ENCODE measurements at places on chromosomes 12 and 14.

GRCh38 chr12:3117144-3117581, 40.0 kb downstream of the TSPAN9 start:
- DNase-seq: no peak

DNA sequence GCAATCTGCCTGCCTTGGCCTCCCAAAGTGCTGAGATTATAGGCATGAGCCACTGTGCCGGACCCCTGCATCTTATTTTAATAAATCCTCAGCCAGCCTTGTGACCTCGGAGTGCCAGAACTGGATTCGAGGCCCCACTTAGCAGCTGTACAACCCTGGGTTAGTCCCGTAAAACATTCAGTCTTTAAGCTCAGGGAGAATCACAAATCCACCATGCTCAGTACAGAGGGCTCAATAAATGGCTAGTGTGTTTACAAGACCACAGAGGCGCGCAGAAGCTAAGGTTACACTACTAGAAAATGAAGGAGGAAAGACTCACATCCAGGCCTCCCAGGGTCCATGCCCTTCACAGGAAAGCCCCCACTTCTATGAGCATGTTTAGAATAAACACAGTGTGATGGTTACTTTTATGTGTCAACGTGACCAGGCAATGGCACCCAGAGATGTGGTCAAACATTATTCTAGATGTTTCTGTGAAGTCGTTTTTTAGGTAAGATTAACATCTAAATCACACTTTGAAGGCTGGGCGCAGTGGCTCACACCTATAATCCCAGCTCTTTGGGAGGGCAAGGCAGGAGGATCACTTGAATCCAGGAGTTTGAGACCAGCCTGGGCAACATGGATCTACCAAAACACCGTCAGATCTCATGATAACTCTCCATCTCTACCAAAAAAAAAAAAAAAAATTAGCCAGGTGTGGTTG, 55.3 kb downstream of the CLMN start:
- no peak for DNase-seq

- DNase-seq: no peak
These were observed 26.9 kb downstream of the TEP1 start for GRCh38 chr14:20386276-20386855.

GRCh38 chr12:49974677-49975317, 2.0 kb downstream of the AQP6 start:
- no peak for DNase-seq

DNA sequence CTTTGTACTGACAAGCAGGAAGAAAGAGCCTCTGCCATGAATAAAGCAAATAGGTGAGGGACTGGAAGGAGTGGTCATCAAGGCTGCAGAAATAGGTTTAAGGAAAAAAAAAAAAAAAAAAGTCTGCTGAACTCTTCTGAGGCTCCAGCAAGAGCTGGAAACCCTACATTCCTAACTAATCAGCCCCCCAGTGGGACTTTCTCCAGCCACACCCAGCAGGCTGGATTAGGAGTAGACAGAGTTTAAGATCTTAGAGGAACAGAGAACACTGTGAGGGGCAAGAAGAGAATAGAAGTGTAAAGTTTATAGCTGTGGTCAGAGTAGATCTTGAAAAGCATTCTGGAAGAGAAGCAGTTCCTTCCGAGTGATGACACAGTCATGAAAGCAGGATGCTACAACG, 66.4 kb downstream of the ATXN2 start:
- no peak for DNase-seq

DNA sequence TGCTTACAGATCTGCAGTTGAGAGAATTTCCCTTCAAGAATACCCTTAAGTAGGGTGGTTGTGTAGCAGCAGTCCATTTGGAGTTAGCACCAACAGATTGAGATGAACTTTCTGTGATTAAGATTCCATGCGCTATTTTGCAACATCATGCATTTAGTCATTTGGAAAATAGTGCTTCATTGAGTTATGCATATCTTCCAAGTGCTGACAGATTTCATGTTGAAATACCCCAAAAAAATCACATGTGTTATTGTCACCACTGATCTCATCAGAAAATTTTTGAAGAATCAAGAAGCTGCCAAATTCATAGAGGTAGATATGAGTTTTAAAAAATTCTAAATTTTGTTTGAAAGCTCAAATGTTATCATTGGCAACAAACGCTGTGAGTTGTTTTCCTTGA, 35.5 kb upstream of the OSBPL8 start:
- DNase-seq: no peak

DNA sequence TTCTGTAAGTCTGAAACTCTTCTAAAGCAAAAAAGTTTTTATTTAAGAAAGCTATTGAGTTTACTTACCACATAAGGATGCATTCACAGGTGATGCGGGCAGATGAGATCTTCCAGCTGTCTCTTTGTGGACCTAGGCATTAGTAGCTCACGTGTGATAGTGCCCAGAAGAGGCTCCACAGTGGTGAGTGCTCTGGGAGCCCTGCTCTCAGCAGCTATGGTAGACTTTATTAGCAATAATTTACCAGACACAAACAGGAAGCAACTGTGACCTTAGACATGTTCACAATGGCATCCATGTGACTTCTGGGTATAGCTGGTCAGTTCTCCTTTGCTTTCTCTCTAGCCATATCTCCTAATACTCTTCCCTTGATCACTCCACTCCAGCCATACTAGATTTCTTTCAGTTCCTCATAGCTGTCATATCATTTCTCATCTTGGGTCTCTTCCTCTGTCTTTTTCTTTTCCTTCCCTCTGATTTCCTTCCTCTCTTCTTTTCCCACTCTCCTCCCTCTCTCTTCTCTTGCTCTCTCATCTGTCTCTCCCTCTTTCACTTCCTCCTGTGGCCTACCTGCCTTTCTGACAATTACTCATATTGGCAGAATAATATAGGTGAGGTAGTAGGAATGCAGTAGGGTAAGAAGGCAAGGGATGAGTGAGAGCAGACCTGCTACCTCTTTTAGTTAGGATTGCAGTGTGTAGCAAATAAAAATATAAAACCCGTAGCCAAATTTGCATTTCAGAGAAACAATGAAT, 75.2 kb upstream of the SCAF11 start:
- no peak for DNase-seq

DNA sequence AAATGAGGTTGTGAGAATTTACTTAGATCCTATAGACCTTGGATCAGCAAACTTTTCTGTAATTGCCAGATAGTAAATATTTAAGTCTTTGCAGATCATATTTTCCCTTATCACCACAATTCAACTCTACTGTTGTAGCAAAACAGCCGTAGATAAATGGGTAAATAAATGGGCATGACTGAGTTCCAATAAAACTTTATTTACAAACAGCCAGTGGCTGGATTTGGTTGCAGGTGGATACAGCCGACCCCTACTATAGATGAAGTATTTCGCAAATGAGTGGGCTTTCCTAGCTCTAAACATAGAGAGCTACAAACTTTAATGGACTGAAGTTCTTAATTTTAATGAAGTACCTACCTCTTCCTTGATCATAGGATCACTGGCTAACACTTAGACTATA, 100.7 kb downstream of the GPATCH2L start:
- DNase-seq: no peak

DNA sequence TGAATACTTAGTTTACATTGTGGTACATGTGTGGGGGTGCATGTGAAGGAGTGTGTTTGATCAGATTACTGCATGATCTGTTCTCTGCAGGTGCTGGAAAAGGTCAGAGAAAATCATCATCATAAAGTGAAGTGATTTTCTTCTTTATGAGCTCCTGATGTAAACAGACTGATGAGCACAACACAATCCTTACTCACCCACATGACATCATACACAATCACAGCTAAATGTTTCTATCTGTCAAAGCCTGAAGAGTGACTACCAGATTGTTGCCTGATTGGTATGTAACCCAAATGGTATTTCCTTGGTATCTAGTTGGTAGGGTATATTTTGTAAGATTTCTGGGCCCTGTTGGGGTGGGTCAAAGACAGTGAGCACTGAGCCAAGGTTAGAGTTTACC, 270.8 kb downstream of the FOXG1 start:
- DNase-seq: no peak

DNA sequence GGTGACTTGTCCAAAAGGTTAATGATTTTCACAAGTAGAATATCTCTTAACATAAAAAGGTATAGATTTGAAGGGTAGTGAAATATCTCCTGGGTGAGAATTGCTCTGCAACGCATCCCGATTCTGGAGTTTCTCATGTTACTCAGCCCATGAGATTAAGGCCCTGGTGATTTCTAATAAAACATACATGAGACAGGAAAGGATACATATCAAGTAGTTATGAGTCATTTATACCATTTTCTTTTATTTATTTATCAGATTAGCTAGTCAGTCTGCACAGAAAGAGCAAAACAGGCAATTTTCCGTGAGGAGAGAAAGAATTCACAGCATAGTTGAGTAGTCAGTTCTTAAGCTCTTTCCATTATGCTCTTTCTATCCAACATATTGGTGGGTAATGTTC, 535.6 kb upstream of the ATP2B1 start:
- DNase-seq: no peak

DNA sequence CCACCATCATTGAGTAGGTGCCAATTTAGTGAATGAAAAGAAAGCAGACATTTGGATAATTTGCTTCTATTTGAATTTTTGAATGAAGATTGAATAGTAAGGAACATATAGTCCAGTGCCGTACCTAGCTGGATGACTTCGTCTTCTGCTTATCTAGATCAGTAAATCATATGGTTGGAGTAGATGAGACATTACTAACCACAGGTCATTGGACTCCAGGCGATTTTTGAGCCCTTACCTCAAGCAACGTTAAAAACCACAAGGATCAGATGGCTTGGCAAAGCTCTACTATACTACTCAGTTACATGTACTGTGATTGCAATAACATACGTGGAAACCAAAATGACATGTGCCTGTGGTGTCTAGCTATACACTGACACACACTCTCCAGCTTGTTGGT, 1.7 kb upstream of the SPATS2 start:
- peak; percentile 78 for DNase-seq

- no peak for DNase-seq
These were observed 234.6 kb upstream of the FLRT2 start for GRCh38 chr14:85295318-85295717.

DNA sequence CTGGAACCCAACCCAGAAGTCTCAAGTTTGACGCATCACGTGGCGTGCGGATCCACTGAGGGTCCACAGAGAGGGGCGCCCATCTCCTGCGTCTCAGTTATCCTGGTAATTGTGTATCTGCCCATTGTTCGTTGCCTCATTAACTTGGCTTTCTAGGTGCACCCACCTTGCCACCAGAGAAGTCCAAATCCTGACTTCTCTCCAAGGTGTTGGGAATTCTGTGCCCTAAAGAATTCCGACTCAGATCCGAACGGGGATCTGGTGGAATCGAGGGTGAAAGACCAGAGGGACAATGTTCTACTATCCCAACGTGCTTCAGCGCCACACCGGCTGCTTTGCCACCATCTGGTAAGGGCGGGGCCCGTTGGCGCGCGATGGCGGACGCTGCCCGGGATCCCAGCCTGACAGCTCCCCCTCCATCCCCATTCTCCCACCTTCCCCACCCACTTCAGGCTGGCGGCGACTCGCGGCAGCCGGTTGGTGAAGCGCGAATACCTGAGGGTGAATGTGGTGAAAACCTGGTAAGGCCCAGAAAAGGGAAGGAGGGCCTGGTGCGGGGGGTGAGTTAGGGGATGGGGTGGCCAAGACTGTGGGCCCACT, 481 bp downstream of the REC8 start:
- peak; percentile 49 for DNase-seq

GRCh38 chr12:95997911-95998510, 1.9 kb upstream of the HAL start:
- no peak for DNase-seq

DNA sequence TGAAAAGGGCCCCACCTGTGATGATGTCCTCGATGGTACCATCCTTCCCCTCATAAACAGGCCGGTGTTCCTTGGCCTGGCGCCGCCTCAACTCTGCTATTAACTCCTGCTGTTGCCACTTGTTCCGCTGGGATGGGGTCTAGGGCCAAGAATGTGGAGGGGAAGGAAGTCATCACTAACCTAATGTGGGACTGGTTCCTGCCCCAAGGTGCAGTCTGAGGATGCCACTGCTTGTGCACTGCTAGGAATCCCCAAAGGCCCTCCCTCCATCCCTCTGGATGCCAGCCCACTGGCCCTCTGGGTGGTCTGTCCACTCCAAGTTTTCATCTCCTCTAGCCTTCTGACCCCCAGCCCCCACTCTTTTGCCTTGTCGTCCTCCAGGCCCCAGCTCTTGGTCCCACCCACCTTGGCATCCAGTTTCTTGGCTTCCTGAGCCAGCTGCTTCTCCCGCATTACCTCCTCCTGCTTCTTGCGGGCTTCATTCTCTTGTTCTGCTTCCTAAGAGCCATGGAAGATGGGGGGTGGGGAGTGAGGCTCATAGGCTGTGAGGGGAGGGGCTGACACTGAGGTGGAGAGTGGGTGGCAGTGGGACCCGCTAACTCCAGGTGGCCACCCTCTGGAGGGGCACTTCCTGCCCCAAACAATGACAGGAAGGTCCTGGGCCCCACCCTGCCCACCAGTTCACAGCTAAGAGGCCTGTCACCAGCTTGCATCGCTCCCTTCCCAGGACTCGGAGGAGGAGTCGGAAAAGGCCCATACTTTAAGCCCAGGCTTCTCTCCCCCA, 23.7 kb downstream of the PRPF40B start:
- no peak for DNase-seq

GRCh38 chr12:124733086-124733485, 130.6 kb downstream of the SCARB1 start:
- no peak for DNase-seq

- no peak for DNase-seq
These were observed 80.9 kb upstream of the SLC38A2 start for GRCh38 chr12:46453428-46453827.

GRCh38 chr14:85063747-85064146, 466.2 kb upstream of the FLRT2 start:
- no peak for DNase-seq

DNA sequence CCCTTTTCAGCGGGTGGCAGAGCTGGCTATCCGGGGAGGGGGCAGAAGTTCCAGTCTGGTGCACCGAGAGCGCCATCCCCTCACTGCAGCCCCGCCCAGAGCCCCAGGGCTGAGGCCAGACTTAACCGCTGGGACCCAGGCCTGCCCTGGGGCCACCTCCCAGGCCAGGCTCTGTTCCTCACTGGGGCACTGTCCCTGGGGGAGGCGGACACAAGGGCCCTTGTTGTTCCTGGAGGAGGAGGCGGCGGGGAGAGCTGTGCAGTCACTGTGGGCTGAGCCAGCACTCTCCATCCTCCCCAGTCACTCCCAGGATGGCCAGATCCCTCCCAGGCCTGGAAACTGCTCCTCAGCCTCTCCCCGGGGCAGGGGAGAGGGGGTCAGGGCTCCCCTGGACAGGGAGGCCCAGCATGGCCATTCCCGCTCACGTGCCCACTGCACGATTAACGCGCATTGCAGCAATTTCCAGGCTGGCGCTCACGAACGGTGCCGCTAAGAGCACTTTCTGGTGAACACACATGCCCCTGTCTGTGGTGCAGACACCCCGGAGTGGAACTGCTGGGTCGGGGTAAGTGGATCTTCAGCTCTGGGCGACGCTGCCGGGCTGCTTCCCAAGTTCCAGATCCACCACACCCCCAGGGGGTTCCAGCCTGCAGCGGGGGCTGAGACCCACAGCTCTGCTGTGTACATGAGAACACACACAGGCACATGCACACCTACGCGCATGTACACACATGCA, 89.8 kb upstream of the SFSWAP start:
- DNase-seq: no peak

- DNase-seq: no peak
These were observed 248.4 kb downstream of the PAWR start for GRCh38 chr12:79442396-79442795.

- DNase-seq: peak; percentile 24
These were observed 28.3 kb upstream of the HIGD1C start for GRCh38 chr12:50924131-50924438.

- no peak for DNase-seq
These were observed 24.0 kb upstream of the PDE1B start for GRCh38 chr12:54525383-54525782.

GRCh38 chr12:45368841-45369489, 153.1 kb downstream of the ANO6 start:
- DNase-seq: no peak

- DNase-seq: peak; percentile 34
These were observed 13.9 kb downstream of the PELI2 start for GRCh38 chr14:56131865-56132833.

All from hematopoietic multipotent progenitor cell treated with erythropoietin and hydrocortisone succinate and interleukin-3 and kit ligand, for 6 days (in vitro differentiated cells).